GM12892 (cell line): ENCODE measurements at places on chromosomes 4 and X.
A peak's percentile ranks its signal among the peaks of the same experiment; 100 is the strongest.

GRCh38 chr4:104025251-104025650, 305.5 kb upstream of the TACR3 start:
- DNase-seq, result no peak

- DNase-seq, result no peak
Observed at GRCh38 chr4:173590697-173591096, 60.7 kb upstream of the HAND2 start.

DNA sequence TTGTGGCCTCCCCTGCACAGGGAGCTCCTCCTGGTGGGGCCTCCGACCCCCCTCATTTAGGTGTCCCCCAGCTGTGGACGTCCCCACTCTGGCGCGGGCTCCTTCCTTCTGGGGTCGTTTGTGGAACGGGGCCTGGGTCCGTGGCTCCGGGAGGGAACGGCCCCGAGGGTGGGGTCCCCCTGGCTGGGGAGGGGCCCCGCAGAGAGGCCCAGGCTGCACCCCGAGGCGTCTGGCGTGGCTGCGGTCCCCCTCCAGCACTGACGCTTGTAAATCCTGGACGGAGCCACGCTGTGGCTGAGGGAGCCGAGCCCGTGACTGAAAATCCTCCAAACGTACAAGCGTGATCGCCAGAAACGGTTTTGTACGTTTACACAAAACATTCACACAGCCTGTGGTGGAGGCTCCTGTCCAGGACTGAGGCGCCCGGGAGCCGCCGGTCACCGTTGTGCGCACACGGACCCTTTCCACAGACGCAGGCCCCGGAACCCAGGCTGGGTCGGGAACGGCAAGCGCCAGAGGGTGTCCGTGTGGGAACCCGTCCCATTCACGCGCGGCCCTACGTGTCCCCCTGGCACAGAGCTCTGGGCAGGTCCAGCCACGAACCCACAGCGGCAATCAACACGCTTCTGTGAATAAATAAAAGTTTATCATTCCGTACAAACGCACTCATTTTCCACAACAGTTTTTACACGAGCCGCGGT, 15.2 kb upstream of the GTPBP6 start:
- no peak for DNase-seq

GRCh38 chr4:6338175-6338950, 68.7 kb downstream of the WFS1 start:
- DNase-seq, result no peak

- DNase-seq, result peak; percentile 60
Observed at GRCh38 chrX:129769467-129770154, 10.1 kb upstream of the SASH3 start.

DNA sequence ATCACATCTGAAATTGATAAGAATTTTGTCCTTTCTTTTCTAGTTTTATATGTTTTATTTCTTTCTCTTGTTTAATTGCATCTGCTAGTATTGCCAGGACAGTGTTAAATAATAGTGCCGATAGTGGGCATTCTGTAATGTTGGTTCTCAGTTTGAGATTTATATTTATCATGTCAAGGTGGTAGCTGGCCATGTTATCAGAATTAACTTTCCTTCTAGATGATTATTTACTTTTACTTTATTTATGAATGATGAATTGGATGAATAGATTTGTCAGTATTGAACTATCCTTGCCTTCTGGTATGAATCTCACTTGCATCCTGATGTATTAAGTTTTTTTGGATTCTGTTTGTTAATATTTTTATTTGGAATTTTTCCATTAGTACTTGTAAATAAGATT, 42.7 kb downstream of the METAP1 start:
- no peak for DNase-seq

- no peak for DNase-seq
Observed at GRCh38 chr4:54647070-54647469, 10.7 kb upstream of the KIT start.

DNA sequence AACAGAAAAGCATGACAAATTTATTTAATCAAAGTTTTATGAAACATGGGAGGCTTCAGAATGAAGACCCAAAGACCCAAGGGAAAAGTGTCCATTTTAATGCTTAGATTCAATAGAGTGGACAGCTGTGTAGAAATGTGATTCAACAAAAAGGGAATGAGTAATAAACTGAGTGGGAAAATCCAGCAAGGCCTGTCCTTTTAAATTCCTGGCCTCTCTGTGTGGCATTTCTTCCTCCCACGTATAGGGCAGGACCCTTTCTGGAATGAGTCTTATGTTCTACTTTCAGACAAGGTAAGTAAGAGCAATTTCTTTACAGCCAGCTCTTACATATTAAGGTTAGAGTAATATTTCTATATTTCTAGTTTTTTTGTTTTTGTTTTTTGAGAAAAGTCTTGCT, 14.5 kb downstream of the AASDH start:
- DNase-seq, result no peak

GRCh38 chr4:150176547-150176946, 98.3 kb downstream of the DCLK2 start:
- no peak for DNase-seq

DNA sequence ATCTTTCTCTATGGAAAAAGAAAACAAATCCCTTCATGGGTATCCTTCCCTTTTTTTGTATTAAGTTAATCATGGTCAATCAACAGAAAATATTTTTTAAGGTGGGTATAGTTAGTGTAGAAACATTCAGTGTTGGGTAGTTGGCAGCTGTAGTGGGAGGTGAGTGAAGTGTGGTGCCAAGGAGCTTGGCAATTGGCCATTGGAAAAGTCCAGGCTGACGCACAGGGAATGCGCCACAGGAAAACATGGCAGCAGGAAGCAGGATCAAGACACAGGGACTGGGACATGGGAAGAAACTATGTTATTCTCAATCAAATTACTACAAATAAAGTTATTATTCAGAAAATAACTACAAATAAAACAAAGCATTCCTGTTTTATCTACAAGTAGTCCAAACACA, 20.0 kb downstream of the PALLD start:
- no peak for DNase-seq

GRCh38 chrX:630007-630611, 482 bp upstream of the SHOX start:
- DNase-seq, result no peak

- no peak for DNase-seq
Observed at GRCh38 chr4:163535657-163536056, 41.2 kb downstream of the TMA16 start.

- no peak for DNase-seq
Observed at GRCh38 chrX:49273181-49273727, 3.7 kb downstream of the PPP1R3F start.

DNA sequence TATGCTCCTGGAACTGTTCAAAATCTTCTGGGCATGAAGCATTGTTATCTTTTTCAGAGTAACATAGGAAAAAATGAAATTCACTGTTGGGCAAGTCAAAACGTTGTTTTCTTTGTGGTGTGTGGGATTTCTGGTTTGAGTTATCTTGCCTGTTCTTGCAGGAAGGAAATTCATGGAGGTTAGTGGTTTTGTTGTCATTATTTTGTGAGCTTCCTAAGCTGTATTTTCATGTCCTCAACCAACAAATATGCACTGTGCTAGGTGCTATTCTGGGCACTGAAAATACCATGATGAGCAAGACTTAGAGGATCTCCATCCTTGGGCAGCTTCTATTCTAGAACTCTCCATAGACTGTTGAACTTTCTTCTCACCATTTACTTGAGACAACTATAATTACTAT, 16.9 kb downstream of the SPINK2 start:
- DNase-seq, result no peak

GRCh38 chr4:121050300-121050699, 22.0 kb downstream of the NDNF start:
- no peak for DNase-seq

DNA sequence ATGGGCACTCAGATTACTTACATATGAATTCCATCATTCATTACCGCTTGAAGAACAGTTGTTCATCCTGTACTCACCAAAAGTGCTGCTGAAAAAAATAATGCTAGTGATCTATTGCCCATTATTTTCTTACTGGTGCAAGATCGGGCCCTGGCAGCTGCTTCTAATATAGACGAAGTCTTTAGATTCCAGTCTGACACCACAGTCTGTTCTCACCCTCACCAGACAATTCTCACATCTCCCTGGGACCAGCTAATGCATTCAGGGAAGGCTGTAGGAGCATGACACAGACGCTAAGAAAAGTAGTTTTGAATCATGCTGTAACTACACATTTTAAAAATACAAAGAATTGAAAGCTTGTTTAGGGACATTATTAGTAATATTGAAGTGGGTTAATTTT, 13.8 kb downstream of the GEMIN8 start:
- DNase-seq, result no peak

DNA sequence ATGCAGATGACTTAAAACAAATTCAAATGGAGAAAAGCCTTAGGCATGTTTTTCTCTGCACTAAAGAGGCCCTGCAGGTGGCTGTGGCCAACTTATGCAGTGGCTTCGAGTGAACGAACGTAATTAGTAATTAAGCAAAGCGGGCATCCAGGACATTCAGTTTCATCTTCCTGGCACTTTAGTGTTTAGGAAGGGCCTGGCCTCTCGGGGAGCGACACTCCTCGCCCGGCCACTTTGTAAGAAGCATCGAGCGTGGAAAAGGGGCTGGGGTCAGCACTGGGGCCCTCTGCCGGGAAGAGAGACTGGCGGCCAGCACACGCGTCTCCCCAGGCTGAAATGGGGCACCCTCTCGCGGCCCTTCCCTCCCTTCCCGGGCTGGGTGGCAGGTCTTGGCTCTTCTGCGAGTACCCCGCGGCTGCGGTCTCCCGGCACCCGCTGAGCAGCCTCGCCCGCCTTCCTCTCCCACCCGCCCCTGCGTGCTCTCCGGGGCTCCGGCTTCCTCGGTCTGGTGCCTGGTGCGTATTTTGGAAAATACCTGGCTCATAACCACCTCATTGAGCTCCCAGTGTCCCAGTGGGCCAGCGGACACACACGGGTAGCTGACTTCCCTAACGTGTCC, 677 bp upstream of the CYP4V2 start:
- peak; percentile 41 for DNase-seq

DNA sequence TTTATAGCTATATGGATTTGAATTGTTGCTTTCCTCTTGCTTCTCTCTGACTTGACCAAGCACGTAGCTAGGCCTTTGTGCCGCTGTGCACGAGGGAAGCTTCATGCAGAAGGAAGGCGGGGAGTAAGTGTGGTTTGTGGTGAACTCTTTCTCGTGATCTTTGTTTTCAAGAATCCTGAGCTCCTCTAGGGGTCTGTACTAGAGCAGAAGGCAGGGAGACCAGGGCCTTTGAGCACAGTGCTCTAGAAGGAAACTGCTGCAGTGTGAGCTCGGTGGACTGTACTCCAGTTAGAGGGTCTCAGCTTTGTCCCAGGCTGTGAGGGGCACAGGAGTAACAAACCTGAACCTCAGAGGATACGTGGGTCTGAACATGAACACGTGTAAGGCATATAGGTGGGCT, 49.0 kb downstream of the AGA start:
- DNase-seq, result no peak

GRCh38 chr4:67531379-67531962, 13.8 kb downstream of the CENPC start:
- DNase-seq, result no peak

DNA sequence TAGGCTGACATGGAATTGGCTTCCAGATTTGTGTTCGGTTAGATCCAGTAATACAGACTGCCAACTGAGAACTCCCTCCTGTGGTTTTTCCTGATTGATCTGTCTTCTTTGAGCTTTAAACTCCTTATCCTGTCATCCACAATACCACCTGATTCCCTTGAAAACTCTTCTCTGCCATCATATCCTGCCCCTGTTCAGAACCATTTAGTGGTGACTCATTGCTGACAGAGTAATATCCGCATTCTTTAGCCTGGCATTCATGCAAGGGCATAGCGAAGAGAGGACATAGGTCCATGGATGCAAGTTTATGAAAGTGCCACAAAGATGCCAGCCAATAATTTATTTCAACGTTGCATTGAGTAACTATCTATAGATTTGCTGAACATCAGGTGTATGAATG, 76.6 kb downstream of the ITIH6 start:
- no peak for DNase-seq

DNA sequence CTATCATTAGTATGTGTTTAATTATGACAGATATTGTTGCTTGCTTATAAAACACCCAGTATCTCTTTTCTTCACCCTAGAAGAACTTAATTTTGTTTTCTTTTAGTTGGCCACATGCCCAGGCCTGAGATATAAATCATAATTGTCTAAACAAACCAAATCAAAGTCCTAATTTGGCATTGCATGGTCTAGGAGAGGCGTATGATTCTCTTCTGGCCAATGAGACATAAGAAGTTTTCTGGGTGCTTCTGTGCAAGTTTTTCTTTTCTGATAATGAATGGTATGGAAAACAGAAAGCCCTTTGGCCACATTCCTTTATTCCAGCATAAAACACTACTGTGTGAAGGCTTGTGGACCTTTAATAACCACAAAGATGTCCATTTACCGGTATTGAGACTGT, 192.9 kb upstream of the CTSO start:
- no peak for DNase-seq

DNA sequence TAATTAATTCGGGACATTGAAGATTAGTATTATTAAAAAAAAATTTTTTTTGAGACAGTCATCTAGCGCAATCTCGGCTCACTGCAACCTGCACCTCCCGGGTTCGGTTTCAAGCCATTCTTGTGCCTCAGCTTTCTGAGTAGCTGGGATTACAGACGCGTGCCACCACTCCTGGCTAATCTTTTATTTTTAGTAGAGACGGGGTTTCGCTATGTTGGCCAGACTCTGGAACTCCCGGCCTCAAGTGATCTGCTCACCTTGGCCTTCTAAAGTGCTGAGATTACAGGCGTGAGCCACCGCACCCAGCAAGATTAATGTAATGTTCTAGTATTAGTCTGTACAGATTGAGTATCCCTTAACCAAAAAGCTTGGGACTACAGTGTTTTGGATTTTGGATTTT, 32.7 kb downstream of the REST start:
- no peak for DNase-seq

- no peak for DNase-seq
Observed at GRCh38 chr4:41365681-41366080, 109.0 kb downstream of the UCHL1 start.

DNA sequence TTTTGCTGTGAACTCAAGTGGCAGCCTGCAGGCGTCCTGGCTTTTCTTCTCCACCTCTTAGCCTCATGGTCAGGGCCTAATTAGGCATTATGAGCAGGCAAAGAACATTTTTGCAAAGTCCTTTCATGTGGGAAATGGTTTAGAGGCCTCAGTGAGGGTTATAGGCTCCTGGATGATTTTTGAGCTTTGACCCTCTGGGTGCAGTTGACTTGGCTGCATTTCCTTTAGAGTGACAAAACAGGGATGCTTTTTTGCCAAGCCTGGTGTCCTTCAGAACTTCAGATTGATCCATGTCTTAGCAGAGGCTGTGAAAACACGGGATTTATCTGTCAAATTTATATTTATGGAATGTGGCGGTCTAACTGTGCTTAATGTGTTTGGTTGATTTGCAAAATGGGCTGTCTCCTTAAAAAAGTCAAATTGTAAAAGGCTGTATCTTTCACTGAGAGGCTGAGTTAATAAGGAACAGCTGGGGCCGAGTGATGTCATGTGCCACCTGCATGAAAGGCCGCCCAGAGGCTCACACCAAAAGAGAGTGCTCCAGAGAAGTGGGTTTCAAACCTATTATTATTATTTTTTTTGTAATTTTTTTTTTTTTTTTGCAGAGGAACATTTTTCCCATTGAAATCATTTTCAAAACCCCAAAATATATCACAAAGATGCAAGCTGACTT, 192.2 kb upstream of the ARX start:
- DNase-seq, result no peak

- no peak for DNase-seq
Observed at GRCh38 chr4:59689149-59689548, 1511.0 kb upstream of the ADGRL3 start.
